Neural progenitor cell (in vitro differentiated cells): ENCODE measurements at places on chromosomes 6 and 20. TPM values are rescaled to one million over a fixed set of nuclear protein-coding genes. Genes with fewer than 3 reads are reported as not detected.

DNA sequence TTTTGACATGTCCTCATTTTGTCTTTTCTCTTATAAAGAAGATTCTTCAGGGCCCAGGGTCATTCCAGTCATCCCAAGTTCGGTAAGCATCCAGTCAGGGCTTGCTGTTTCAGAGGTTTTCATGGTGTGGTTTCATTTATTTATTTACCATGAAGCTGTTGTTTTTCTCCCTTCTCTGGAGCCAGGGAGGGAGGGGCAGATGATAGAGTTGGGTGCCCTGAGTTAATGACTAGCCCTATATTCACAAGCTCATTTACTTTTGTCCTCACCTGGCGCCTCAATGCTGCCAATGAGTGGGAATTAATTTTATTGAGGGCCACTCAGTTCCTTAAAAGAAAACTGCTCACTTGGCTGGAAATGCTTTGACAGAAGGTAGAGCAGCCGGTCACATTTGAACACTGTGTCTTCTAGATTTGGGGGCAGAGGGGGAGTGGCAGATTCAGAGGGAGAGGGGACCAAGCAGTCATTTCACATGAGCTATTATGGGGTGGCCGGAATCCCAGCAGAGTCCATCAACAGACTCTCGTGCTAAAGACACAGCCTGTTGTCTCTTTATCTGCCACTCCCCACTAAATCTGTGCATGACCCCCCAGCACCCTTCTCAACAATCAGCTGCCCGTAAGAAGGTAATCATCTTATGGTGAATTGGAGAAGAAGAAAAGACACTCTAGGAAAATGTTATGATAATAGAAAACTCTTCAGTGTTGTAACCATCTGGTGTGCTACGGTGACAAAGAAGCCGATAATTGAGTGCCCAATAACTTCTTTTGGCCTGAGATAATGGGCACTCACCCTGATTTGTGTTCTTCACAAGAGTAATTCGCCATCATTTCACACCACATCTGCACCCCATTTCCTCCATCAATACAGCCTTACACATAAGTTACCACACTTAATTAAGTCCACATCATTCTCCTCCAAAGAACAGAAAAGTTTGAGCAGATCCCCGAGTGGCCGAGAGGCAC, 573.5 kb upstream of the JAG1 start:
- DNase-seq = peak; percentile 27

DNA sequence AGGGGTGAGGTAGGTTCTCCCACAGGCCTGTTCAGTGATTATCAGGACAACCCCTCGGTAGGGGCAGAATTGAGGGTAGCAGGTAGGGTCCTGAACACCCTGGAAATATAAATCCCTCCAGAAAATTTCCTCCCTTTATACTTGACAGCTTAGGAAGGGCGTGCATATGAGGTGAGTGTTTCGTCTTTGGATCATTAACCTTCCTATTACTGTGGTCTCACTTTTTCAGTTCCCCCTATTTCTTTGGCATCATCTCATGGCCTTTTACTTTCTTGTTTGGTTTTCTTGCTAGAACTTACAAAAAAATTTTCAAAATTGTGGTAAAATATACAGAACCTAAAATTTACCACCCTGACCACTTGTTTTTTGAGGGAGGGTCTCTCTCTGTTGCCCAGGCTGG, 18.7 kb upstream of the EPB41L1 start:
- DNase-seq = no peak

- DNase-seq = no peak
Measured at GRCh38 chr6:73722318-73723060, 26.5 kb downstream of the CD109 start.

GRCh38 chr6:166005944-166006899, 161.4 kb downstream of the TBXT start:
- DNase-seq = peak; percentile 70

DNA sequence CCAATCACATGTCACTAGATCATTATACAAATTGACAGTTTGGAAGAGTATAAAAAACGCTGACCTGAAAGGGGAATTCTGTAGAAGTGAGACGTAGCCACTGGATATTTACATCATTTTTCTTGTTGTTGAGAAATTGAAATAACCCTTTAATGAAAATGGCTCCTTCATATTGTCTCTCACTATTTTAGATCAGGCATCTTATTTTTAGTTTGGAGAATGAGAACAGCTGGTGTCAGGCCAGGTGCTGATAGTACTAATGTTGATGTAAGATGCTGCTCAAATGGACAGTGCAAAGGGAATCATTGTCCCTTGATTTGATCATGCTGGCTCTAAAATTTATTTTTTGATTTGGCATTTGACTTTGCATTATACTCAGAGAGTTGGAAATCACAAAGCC, 17.4 kb downstream of the NKAIN2 start:
- no peak for DNase-seq

FNDC11 gene
- total RNA-seq = 0.39 and 9.0 TPM in 2 replicates

GRCh38 chr6:170476360-170476759, 76.7 kb downstream of the PSMB1 start:
- no peak for DNase-seq

BPIFB4 gene
- total RNA-seq = not detected in 2 replicates

PABPC1L gene
- 45.3 and 56.3 TPM in 2 replicates for total RNA-seq

SAPCD1 gene
- 10.1 and 11.9 TPM in 2 replicates for total RNA-seq

DNA sequence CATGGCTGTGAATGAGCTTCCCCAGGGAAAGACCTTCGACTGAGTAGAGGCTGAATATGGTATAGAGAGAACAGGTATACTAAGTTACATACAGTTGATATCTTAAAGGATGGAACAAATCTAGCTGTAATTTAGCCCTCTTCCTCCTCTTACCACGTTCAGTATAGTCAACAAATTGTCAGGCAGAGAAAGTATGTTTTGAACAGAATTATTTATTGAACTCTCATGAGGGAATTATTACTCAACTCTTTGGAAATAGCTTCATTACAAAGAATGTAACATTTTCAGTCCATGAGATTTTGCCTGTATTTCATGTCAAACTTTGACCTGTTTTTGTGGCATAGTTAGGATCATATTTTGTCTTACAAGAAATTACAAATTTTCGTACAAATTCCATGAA, 63.0 kb downstream of the SH3BGRL2 start:
- DNase-seq = no peak

- DNase-seq = no peak
Measured at GRCh38 chr6:138891255-138891986, 95.5 kb downstream of the ECT2L start.

BPI gene
- not detected in 2 replicates for total RNA-seq

- no peak for DNase-seq
Measured at GRCh38 chr6:27892649-27893058, 19.5 kb downstream of the OR2B2 start.

- no peak for DNase-seq
Measured at GRCh38 chr6:107314531-107314939, 144.8 kb downstream of the PDSS2 start.

PAK5 gene
- 1.6 and 1.9 TPM in 2 replicates for total RNA-seq

GRCh38 chr20:48725555-48725991, 102.2 kb downstream of the PREX1 start:
- DNase-seq = no peak

DNA sequence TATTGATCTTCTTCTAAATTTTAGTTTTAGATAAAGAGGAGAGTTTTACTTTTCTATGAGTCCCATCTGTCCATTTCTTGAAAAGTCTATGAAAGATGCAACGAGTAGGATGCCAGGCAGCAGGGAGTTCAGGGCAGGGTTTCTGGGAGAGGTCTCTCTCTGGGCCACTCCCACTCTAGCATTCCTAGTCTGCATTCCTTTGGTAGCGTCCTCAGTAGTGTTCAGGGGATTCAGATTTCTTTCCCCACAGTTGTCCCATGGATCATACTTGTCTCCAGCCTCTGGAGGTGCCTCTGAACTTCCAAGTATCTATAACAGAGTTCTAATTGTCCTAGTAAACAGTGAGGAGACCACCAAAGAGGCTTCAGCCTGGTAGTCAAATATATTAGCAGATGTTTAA, 225.3 kb downstream of the RIMS1 start:
- peak; percentile 9 for DNase-seq

TGM3 gene
- total RNA-seq = 0.31 TPM in 1 of 2 replicates, not detected in the other

DNA sequence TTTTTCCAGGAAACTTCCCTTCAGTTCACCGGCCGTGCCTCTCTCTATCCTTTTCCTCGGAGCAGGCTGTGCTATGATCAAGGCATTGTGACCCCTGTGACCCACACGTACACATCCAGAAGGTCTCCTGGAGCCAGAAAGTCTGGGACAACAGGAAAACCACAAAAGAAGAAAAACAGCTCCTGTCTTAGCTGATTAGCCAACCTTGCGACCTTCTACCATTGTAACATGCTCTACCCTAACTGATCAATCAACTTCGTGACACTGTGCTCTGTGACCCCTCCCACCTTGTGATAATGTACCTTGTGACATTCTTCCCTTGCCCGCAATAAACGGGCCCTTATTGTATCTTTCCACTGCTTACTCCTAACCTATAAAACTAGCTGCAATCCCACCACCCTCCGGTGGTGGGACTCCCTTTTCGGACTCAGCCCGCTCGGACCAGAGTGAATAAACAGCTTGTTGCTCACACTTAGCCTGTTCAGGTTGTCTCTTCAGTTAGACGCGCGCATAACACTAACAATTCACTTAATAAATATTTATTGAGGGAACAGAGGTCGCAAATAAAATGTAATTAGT, 24.2 kb downstream of the ZNF311 start:
- peak; percentile 92 for DNase-seq
